Activated CD4-positive, alpha-beta T cell treated with anti-CD3 and anti-CD28 coated beads, Interleukin-2, amount 10 ng/mL, durations not matched to agents 7 days and 5 days (primary cell): ENCODE measurements at places on chromosomes 7 and 10.

- DNase-seq, result peak; percentile 15
Measured at GRCh38 chr7:154744256-154744860, 258.6 kb downstream of the PAXIP1 start.

DNA sequence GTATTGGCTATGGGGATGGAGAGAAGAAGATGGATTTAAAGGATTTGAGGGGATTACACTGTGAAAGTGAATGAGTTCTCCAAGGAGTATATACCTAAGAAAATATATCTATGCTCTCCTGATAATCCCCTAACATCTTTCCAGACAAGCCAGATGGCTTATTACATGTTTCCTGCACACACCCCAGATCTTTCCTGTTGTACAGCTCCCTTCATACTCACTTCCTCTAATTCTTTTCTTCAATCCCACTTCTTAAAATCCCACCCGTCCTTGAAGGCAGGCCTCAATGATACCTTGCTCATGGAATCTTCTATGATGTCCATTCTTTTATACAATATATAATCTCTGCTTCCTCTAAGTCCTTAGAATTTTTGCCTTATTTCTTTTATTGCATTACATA lies 317.2 kb upstream of the DGKB start:
- DNase-seq, result no peak

- no peak for DNase-seq
Measured at GRCh38 chr10:72935361-72935760, 19.2 kb downstream of the PLA2G12B start.

- DNase-seq, result peak; percentile 38
Measured at GRCh38 chr10:48608279-48608681, 3.4 kb upstream of the ARHGAP22 start.

DNA sequence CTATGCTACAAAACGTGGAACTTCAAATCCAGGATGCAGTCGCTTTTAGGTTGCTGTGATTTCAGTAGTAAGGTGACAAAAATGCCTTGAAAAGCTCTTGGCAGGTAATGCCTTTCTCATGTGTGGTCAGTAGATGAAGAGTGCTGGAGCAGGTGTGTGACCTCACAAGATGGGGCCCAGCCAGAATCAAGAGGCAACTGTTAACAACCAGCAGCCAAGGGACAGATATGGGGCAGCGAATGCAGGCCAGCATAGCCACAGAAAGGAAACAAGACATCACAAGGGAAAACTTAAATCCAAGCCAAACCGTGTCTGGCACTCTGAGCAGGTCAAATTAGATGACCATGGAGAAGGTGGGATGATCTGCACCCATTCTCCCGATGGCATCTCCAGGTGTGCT lies 12.3 kb downstream of the HUS1 start:
- no peak for DNase-seq
